AML-193 (cell line): ENCODE measurements at places on chromosomes 11 and 22.

GRCh38 chr11:5698281-5698680 is 8.7 kb downstream of the TRIM22 start:
- DNase-seq: no peak

DNA sequence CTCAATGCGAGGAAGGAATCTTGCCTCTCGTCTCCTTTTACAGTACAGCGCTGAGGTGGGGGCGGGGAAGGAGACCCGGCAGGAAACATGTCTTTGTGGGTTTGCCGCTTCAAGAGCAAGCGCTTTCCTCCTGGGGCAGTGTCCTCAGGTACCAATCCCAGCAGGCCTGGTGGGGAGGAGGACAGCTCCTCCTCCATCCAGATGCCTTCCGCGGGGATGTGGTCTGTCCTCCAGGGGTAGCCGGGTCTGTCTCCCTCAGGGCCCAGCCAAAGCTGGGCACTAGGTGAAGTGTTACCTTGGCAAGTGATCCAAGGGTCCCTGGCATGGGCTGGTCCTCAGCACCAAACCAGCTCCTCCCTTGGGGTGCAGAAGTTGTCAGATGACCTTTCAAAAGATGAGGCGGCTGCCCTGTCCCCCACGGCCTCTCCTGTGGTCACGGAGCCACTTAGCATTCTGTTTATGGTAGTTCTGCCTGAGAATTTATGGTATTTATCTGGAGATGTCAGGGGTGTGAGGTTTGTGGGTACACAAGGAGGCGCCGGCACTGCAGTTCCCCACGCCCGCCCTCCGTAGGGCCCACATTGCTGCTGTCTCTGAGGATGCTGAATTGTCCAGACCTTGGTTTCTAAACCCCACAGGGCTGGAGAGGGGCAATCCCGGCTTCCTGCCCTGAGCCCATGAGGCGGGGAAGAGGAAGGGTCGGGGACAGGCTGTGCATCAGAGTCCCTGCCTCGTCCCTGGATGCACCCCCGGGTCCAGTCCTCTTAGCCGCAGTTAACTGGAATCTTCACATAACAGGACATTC is 93.5 kb upstream of the ANO1 start:
- no peak for DNase-seq

DNA sequence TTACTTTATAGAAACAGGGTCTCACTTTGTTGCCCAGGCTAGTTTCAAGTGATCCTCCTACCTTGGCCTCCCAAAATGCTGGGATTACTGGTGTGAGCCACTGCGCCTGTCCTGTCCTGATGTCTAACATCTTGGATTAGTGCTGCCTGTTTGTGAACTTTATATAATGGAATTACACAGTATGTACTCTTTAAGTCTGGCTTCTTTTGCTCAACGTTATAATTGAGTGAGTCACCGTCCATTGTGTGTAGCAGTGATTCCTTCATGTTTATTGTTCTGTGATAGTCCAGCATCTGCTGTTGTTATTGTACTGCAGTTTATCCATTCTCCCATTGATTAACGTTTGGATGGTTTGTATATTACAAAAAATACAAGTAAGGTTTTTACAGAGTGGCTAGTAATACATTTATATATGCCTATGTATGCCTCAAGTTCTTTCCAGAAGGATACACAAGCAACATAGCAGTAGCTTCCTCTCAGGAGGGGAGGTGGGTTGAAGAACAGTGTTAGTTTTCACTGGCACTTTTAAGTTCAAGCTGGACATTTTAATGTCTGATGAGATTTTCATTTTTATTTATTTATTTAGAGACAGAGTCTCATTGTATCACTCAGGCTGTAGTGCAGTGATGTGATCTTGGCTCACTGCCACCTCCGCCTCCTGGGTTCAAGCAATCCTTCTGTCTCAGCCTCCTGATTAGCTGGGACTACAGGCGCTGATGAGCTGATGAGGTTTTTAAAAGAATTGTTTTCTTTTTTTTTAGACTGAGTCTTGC is 25.2 kb upstream of the MICALL1 start:
- DNase-seq: no peak

DNA sequence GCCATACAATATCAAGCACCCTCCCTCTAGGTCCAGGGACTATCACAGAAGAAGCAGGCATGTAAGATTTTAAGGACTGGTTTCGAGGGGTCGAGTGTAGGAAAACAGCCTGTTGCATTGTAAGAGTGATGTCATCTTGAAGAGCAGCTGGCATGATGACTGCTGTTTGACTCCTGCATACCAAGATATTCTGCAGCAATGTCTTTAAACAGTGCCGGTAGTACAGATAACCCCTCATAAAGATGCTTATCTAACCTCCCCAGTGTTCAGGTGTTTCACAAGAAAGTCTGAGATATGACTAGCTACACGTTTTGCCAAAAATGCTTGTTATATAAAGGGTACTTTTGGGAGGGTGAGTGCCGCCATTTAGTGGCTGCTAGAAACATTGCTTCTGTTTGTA is 12.0 kb downstream of the FAM111A start:
- DNase-seq: no peak

DNA sequence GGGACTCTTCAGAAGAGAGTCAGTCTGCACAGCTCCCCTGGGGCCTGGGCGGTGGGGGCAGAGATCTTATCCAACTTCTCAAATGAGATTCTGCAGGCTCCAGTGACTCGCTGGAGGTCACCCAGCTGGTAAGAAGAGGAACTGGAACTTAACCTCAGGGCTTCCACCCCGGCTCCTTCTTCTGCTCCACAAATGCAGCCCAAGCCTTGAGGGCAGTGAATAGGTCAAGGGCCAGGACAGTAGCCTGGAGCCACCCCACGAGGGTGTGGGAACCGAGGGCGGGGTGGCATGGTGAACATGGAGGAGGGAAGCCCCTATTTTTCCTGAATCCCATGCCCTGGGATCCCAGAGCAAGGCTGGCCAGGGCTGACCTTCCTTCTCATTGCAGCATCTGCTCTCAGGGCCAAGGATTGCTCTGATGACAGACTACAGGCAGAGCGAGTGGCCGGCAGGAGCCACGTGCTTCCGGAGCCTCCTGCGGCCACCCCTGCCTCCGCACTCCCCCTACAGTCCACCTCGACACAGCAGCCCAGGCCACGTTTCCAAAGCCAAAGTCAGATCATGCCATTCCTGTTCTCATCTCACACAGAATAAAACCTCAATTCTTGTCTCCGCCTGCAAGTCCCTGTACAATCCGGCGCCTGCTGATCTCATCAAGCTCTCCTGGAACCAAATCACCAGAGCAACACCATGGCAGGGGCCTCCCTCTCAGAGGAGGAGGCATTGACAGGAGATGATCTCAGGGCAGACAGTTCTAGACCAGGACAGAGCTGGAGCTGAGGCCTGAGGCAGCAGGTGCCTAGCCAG is 21.1 kb upstream of the UPK3A start:
- peak; percentile 87 for DNase-seq

DNA sequence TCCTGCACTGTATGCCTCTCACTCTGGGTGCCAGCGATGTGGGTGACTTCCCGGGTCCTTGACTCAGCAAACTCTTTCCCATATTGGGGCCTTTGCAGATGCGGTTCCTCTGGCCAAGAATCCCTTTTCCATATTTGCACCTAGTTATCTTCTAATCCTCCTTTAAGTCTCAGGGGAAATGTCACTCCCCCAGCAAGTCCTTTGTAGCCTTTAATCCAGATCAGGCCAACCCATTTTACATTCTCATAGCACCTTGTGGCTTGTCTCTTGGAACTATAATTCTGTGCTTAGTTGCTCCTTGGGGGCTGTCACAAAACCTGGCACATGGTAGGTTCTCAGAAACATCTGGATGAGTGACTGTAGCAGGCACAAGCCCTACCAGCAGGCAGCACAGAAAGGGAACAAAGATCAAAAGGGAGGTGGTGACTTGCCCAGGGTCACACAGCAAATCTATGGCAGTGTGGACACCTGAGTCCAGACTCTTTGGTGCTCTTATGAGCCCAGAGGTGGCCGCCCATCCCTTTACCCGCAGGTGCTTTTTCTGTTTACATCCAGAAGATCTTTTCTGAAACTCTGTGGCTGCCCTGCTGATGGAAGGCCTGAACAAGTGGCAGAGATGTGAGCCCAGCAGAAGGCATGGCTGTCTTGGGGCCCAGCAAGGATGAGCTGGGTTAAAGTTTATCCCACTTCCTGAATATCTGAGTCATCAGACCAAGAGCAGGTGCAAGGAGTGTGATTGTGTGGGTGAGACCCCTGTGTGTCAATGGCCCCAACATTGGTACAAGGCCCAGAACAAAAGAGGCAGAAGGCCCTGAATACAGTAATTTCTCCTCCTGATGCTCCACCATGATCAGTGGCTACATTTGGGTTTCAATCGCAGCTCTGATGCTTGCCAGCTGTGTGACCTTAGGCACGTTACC is 78.6 kb upstream of the GRK3 start:
- DNase-seq: no peak

DNA sequence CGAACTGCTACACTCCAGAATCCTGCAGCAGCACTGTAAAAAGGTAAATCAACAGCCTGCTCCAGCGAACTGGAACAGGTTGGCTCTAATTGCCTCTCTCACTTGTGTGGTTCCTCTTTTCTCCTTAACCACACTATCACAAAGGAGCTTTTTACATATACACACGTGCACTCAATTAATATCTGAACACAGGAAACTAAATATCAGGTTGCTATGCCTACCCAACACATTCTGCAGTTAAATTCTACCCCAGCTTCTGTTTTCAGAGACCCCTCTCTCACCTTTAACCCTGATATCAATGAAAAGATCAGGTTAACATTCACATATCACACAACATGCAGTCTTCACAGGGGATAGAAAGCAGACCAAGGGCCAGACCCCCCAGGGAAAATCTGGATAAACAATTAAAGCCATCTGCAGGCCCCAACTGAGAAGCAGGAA is 11.0 kb downstream of the RBFOX2 start:
- peak; percentile 48 for DNase-seq

- DNase-seq: no peak
These were observed 11.4 kb downstream of the TAGLN start for GRCh38 chr11:117210620-117211019.

- no peak for DNase-seq
These were observed 8.2 kb downstream of the MTFP1 start for GRCh38 chr22:30433773-30434172.

DNA sequence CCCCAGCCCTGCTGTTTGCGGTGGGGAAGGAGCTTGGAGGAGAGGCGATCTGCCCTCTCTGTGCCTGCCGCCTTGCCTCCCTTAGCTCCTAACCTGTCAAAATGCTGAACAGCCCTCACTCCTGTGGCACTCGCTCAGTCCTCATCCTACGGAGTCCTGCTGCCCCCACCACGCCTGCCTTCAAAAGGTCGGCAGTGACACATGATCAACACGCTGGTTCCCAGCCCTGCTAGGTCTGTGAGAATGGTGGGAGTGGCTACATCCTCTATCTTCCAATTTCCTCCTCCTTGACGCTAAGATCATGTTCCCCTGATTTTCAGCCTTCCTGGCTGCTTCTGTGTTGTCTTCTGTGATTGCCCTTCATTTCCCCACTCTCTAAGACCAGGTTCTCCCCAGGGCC is 120.2 kb upstream of the TBCEL start:
- no peak for DNase-seq

GRCh38 chr11:35346472-35347156 is 72.7 kb downstream of the SLC1A2 start:
- DNase-seq: no peak

- no peak for DNase-seq
These were observed 42.7 kb downstream of the SGSM1 start for GRCh38 chr22:24848559-24849168.

DNA sequence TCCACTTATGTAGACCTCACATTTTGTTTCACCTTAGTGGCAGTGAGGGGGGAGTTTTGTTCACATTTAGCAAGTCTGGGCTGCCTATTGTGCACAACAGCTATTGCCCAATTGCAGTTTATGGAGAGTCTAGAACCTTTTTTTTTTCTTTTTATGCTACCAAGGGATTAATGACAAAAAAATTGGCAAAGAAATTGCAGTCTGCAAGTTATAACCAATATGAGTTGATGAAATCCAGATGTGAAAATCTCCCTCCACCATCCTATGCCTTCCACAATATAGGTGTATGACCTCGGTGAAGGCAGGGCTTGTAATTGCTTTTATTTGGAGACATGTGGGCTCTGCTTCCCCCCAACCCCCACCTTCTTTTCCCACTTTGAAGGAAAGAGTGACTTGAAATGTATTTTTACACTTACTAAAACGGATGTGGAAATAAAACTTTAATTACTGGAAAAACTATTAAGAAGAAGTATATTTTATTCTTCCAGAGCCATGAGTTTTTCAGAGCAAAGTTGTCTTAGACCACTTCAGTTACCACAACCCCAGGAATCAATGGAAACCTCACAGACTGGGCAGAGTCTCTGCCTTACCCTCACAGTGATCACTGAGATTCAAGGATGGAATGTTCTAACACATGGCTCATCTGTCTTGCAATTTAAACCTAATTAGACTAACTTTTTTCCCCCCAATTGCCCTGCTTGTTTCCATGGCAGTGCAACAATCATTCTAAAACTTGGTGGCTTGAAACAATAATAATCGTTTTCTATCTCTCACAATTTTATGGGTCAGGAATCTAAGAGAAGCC is 120.8 kb upstream of the SLC5A12 start:
- no peak for DNase-seq

DNA sequence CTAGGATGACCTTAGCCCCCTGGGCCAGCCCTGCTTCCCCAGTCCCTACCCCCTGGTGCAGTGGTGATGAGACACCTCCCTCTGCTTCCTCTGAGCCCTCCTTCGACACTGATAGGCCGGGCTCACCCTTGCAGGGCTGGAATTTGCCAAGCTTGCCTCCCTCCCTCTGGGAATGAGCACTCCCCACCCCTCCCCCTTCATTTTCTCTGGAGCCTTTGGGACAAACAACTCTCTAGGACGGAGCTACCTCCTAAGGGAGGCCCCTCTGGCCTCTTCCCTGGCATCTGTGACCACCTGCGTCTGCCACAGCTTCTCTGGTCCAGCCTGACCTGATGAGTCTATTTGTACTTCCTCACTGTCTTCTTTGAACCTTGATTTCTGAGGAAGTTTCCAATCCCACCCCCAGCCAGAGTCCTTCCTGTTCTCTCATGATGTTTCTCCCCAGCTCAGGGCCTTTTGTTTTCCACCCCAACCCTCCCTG is 53.3 kb upstream of the ADA2 start:
- DNase-seq: no peak

DNA sequence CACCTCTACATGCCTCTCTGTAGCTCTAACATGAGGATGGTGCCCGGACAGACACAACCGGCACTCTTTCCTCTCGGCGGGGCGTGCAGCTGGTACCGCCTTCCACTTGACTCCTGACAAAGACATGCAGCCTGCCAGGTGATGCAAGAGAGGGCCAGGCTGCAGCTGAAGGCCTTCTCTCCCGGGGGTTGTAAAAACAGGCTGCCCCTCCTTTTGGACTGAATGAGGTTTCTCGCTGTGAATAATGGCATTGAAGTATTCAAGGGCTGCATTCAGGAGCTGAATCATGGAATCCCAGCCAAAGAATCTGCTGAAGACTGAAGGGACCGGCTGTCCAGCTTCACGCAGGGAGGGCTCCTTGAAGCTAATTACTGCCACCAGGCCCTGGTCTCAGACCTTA is 110.9 kb downstream of the GALNT18 start:
- DNase-seq: no peak

GRCh38 chr11:1592628-1593027 is 5.5 kb downstream of the KRTAP5-2 start:
- no peak for DNase-seq
